ENCODE measurements at places on chromosomes 12 and 14.

GRCh38 chr14:49549881-49550280, 36.3 kb downstream of the RPS29 start:
- DNase-seq, result no peak

DNA sequence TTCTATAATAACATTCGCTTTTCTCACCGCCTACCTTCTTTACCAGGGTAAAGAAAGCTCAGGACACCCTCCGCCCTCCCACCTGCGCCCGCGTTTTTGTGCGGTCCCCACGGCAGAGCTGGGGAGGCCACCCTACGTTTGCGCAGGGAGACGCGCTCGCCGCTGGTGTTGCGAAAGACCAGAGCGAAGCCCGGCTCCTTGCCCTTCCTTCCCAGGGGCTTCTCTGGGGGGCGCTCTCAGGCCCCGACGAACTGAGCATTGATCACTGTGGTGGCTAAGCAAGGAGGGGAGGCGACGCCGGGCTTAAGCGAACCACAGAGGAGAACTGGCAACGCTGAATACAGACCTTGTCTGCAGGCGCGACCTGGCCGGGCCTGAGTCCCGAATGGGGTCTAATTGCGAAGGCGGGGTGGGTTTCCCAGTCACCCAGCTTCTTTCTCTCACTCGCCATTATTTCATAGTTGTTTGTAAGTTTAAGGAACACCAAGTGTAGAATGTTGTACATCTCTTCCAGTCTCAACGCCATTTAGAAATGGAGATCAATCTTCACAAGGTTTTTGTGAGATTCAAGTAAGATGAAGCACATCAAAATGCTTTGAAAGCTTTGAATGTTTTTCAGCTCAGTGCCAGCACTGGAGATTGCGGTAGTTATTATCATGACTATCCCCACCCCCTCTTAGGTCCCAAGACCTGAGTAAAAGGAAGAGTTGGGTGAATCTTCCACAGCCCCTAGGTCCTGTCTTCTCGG, 1.7 kb upstream of the NKX2-1 start:
- DNase-seq, result no peak

GRCh38 chr14:91520138-91520537, 10.0 kb upstream of the PPP4R3A start:
- DNase-seq, result no peak

DNA sequence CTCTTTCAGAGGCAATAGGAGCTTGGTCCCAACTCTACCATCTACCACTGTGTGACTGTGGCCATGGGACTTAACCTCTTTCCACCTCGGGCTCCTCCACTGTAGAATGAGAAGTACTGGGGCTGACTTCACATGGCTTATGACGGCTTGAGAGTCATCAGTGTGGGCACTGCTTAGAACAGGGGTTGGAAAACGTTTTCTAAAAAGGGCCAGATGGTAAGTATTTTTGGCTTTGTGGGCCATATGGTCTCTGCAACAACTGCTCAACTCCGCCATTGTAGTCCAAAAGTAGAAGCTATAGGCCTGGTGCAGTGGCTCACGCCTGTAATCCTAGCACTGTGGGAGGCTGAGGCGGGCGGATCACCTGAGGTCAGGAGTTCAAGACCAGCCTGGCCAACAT, 69.2 kb upstream of the LTA4H start:
- no peak for DNase-seq

- no peak for DNase-seq
These were observed 16.2 kb upstream of the SMARCC2 start for GRCh38 chr12:56205445-56205844.

- DNase-seq, result no peak
These were observed 30.3 kb upstream of the SMOC1 start for GRCh38 chr14:69848903-69849391.

DNA sequence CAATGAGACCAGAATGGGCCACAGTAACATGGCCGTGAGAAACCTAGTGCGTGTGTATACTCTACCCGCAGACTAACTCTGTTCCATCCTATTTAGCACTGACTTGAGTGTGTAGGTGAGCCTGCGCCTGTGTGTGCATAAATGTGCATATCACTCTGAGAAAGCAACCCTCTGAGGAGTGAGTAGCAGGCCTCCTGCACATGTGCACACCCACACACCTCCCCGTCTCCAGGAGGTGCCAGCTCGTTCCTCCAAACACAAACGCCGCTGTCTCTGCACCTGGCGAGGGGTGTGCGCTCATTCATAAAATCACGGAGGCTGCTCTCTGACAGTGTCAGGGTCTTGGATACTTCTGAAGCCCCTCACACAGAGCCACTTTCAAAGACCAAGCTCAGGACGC, 138.9 kb downstream of the GCH1 start:
- no peak for DNase-seq

GRCh38 chr12:13573698-13574321, 377.3 kb downstream of the EMP1 start:
- no peak for DNase-seq

- DNase-seq, result peak; percentile 28
These were observed 763 bp upstream of the PHETA1 start for GRCh38 chr12:111369496-111370220.

DNA sequence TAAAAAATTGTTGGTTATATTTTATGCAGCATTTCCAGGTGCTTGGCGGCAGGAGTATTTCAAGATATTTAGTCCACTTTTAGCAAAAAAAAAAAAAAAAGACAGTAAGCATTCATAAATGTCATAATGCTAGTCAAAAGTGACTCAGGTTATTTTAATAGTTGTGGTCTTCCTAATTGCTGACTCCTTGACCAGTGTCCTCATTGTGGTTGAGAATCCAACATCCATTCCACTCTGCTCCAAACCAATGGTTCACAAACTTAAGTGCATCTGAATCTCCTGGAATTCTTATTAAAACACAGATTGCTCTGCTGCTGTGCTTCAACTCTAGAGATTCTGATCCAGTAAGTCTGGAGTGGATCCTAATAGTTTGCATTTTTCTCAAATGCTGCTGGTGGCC, 71.4 kb downstream of the AKAP6 start:
- no peak for DNase-seq

GRCh38 chr12:4274396-4275015, 944 bp downstream of the CCND2 start:
- peak; percentile 15 for DNase-seq

DNA sequence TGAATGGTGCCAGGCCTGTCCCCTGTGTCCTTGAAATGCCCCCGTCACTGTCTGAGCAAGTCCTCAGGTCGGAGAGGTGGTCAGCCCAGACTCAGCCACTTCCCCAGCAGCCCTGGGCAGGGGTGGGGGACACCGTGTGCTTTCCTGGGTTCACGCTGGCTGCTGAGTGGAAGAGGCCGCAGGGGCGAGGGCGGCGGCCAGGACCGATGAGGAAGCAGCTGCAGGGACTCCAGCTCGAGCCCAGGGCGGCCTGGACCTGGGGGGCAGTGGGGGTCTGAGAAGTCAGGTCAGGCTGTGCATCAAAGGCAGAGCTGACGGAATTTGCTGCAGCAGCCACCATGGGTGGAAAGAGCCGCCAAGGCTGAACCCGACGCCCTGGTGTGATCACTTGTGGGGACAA, 28.4 kb downstream of the NOC4L start:
- DNase-seq, result no peak

DNA sequence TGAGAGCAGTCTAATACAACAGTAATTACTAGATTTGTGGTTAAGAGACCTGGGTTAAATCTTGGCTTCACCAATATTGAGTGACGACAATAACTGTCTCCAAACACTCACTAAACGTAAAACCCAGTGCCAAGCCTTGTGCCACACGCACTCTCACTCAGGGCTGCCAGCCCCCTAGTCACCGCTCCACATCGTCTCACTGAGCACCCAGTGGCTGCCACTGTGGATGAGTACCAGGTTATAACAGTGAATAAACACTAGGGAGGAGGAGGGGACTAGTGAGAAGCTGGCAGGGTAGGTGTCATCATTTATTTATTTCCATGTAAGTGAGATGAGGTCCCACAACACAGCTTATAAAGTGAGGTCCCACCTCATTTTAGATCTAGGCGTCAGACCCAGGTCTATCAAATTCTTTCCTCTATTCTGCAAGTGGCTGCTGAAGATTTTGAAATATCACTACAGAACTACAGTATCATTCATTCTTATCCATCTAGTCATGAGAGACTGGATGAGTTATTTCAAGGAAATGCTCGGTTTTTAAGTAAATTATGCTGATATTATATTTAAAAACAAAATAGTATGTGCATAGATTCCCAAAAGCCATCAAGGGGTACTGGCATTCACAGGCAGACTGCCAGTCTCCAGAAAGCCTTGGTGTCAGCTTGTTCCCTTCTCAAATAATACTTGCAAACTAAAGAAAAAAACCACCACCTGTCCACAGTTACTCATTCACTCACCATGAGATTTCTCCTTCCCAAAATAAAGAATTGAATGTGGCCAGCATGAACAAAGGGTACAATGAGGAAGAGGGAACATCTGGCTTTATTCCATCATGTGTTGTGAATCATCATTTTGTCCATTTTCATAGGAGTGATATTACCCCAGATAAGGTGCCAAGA, 84.0 kb downstream of the PTPN21 start:
- DNase-seq, result no peak

DNA sequence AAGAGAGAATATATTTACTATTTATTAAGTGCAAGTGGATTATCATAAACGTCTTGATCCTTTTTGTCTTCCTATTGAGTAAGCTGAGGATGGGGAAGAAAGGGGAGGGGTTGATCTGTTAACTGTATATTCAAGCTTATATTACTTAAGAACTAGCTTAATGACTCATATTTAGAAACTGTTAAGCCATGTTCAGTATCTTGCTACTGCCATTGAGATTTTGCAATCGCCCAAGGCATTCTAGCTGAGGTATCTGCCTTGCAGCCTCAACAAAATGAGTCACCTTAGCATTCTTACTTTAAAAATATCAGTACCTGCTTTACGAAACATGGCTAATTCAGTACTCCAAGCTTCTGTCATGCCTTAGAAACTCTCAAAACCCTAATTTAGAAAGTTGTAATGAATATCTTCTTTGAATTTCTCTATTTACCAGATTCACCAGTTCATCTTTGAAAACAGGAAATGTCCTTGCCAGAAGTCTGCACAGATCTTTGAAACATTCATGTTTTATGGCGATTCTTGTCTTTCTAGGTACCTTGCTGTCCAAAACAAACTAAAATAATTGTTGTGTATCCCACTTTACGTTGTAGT, 76.1 kb downstream of the ALG10B start:
- DNase-seq, result no peak

Data from K562 (cell line).